ENCODE measurements at places on chromosomes 7 and 10.

- DNase-seq = no peak
Measured at GRCh38 chr7:28432105-28432504, 19.8 kb downstream of the CREB5 start.

- DNase-seq = no peak
Measured at GRCh38 chr7:155310425-155311114, 12.9 kb downstream of the INSIG1 start.

DNA sequence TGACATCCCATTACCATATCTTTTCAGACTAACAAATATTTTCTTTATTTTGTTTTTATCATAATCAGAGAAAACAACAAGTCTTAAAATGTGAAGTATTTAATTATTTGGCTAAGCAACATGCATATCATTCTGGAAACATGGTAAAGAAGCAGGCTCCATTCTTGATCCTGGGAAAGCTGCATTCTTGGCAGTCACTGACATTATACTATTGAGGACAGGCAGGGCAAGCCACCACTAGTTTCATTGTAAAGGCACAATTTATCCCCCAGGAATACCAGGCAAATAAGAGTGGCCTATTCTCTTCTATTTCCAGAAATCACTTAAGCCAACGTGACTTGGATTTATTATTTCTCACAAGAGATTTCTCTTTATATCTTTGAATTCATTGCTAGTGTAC lies 153.8 kb upstream of the AKR1E2 start:
- no peak for DNase-seq

- DNase-seq = no peak
Measured at GRCh38 chr7:56250135-56250534, 133.9 kb upstream of the NUPR2 start.
